ENCODE measurements at places on chromosomes 5 and 9.

DNA sequence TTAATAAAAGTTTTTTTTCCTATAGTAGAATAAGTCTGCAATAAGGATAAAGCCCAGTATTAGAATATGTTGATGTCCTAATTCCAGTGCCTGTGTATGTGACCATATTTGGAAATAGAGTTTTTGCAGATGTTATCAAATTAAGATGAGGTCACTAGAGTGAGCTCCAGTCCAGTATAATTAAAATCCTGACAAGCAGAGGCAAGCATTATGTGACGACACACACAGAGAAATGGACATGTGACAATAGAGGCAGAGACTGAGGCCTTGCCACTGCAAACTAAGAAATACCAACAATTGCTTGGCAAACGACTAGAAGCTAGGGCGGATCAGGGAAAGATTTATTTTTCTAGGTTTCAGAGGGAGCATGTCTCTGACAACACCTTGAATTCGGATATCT, 216.4 kb upstream of the CYLC2 start:
- no peak for DNase-seq

DNA sequence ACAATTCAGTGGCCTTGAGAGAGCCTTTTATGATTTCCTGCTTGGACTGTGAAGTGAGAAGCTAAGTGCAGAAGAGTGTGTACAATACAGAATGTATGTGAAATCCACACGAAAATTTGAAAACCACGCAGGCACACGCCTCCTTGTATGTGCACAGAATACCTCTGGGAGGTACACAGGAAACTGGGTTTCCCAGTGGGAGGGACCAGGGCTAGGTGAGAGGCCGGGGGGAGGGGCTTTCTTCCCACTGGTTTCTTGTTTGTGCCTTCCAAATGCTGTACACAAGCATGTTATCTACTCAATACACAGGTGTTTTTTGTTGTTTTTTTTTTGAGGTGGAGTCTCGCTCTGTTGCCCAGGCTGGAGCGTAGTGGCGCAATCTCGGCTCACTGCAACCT, 16.1 kb downstream of the C9orf50 start:
- DNase-seq: no peak

DNA sequence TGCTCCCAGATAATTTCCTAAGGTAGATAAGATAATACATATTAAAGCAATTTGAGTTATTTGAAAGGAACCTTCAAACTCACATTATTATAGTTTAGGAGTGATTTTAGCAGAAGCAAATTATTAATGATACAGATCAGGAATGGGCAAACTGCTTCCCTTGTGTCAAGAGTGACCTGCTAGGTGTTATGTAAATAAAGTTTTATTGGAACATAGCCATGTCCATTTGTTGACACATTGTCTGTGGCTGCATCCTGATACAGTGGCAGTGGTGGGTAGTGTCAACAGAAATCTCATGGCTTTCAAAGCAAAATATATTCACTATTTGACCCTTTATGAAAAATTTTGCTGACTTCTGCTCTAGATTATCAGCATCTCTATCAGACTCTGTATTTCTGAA, 11.4 kb upstream of the BASP1 start:
- no peak for DNase-seq

GRCh38 chr5:109900911-109901627, 211.3 kb downstream of the MAN2A1 start:
- no peak for DNase-seq

- DNase-seq: no peak
These were observed 164.7 kb downstream of the RFX3 start for GRCh38 chr9:3361116-3361515.

DNA sequence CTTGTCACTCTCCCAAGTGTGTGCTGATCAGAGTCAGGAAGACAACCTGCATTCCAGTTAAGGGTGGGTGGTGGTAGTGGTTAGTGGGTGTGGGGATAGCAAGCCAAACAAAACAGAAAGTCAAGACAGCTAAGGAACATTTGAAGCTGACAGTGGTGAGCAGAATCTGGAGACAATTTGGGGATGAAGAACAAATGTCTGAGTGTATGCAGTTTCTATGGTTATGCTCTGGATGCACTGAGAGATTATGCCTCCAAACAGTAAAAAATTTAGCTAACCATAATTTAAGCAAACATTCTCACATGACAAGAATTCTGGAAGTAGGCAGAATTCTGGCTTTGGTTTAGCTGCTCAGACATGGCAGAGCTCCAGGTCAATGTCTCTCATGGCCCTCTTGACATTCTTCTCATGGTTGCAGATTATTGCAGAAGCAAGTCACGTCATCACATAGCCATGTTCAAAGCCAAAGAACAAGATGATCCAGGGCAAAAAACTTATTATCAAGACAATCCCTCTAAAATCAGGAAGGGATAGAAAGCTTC, 148.7 kb downstream of the LURAP1L start:
- DNase-seq: no peak

DNA sequence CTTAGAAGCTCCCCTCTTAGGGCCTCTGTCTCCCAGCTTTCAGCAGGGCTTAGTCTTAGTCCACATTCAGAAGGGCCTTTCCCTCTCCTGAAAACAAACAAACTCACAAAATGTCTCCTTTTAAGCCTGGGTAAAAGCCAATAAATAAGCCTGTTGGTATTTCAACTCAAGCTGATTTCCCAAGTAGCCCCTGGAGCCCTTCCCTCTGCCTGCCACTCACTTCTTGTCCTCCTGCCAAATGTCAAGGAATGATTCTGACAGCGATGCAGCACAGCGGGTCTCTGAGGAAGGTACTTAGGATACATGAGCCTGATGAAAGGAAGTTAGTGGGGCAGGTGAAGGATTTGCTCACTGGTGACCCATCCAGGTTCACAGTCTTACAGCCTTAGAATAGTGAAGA, 210.5 kb downstream of the PJA2 start:
- no peak for DNase-seq

DNA sequence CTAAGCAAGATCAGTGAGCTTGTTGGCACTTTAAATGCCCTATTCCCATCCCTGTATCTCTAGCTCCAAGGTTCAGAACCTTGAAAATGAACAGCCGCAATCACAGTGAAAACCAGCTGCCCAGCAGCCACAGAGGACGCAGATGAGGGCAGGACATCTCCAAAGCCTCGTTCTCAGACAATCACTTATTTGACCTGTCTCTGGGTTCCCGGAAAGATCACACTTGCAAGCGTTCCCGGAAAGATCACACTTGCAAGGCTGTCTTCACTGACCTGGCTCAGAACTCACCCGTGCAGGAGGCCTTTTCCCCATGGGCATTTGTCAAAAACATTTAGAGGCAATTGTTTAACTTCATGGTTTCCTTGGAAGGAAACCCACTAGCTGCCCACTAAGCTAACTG, 25.7 kb downstream of the IPPK start:
- DNase-seq: no peak

DNA sequence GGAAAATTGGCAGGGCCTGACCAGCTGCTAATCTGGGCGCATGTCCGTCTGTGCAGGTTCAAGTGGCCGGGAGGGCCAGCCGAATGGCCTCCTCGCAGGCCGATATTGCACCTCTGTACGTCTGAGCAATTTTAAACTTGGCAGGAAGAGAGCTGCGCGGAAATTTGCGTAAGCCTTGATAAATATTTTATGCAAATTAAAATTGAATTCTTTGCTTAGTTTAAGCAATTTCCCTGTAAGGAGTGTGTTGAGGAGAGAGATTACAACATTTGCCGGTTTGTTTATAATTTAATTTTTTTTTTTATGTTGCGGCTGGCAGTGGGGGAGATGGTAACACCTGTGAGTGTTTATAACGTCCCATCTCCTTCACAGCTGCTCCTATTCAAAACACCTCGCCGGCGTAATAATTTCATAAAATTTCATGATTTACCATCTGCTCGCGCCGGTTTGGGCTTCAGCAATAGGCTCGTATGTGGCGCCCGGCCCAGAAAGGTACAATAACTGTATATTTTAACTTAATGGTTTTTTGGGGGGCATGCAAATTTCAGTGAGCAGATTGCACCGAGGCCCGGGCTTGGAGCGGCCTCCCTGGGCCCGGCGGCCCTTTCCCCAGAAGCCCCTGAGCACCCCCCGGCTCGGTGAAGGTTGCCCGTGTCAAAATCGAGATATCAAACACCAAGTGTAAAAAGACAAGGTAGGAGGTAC, 269.4 kb upstream of the MVB12B start:
- no peak for DNase-seq

GRCh38 chr5:67283988-67284487, 87.4 kb upstream of the CD180 start:
- no peak for DNase-seq

- DNase-seq: no peak
These were observed 4.9 kb downstream of the NEK6 start for GRCh38 chr9:124262649-124262972.

- DNase-seq: no peak
These were observed 124.2 kb downstream of the GNA14 start for GRCh38 chr9:77523891-77524290.

- no peak for DNase-seq
These were observed 212.1 kb upstream of the ADRA1B start for GRCh38 chr5:159704160-159704559.

DNA sequence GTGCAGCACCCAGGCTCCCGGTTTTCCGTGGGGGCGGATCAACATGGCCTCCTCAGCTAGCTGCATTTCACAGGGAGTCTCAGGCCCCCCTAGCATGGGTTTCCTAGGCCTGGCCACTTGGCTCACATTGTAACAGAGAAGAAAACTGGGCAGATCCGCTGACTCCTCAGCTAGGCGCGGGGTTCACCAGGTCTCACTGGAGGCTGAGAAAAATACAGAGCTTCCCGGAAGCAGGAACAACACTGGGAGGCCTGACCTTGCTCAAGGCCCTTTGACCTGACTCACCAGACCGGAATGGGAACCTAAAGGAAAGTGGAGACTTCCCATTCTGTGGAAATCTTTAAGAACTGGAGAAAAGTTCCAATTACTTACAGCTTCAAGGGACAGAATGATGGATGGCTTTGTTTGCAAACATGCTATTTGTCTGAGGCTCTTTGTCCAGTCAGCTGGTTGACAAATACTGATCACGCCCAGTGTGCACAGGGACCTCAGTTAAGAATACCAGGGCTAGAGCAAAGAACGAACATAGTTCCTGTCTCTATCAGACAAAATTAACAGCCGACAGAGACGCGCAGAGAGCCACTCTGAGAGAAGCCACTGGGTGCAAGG, 88.7 kb upstream of the LRRTM2 start:
- DNase-seq: no peak

- no peak for DNase-seq
These were observed 38.8 kb downstream of the HOMER1 start for GRCh38 chr5:79475152-79475466.

DNA sequence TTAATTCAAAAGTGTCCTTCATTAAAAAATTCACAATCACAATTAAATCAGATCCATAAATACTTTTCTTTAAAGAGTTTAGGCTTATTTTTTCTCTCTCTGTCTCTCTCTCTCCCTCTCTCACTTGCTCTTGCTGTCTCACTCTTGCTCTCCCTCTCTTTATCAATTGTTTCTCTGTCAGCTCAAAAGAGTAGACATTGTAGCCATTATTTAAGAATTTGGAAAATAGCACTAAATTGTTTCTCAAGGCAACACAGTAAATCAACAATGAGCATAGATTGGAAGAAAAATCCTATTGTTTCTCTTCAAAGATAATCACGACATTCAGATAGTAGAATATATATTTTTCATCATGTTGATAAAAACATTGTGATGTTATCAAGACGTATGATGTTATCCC, 1114.0 kb downstream of the PTPRD start:
- DNase-seq: no peak

DNA sequence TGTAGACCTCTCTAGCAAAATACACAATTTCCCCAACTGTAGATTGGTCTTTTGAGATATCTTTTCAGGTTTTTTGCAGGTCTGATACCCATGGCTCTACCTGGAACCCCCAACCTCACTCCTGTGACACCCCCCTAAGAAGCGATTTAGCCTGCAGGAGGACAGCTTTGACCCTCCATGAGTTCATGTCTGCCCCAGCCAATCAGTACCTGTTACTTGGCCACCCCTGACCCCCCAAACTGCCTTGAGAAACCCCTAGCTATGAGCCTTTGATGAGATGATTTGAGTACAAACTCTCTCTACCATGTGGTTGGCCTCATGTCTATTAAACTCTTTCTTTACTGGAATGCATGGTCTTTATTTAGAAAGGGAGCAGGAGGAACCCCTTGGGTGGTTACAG, 25.7 kb downstream of the ABO start:
- no peak for DNase-seq

DNA sequence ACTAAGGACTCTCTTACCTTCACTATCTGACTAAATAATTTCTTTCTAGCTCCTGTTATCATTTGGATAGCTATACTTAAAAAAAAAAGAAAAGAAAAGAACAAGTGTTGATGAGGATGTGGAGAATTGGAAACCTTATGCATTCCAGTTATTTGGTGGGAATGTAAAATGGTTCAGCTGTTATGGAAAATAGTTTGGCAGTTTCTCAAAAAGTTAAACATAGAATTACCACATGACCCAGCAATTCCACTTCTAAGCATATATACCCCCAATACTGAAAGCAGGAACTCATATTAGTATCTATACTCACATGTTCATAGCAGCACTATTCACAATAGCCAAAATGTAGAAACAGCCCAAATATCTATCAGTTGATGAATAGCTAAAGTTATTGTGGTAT, 61.1 kb downstream of the GNA14 start:
- no peak for DNase-seq

DNA sequence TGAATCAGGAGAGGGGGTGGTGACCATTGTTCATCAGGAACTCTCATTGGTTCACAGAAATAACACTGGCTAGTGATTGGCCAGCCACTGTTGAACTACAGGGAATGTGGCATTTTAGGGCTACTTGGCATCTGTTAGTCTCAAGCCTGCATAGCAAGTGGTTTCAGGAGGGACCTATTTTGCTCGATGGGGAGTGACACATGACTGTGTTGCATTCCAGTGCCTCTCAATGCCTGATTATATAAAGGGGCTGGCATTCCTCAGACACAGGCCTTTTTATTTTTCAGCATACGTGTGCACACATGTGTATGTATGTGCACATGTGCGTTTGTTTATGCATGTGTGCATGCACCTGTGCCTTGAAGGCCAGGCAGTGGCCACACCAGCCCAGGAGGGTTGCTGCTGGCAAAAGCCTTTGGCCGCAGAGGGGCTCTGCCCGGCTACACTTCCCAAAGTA, 23.2 kb downstream of the FGD3 start:
- no peak for DNase-seq

DNA sequence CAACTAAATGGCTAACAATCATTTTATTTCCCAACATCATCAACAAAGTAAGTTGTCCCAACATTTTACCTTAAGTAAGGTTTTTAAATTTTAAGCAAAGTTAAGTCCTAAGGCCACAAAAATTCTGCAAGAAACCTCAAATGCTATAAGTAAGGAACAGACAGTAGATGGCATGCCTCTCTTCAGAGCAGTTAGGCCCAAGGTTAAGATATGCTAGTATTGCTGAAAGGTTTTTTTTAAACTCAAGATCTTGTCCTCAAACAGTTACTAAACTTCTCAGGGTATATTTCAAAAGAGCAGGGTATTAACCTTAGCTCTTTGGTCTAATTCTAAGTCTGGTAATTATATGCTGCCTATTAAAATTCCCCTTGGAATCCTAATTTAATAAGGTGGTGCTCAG, 35.1 kb downstream of the PJA2 start:
- no peak for DNase-seq

DNA sequence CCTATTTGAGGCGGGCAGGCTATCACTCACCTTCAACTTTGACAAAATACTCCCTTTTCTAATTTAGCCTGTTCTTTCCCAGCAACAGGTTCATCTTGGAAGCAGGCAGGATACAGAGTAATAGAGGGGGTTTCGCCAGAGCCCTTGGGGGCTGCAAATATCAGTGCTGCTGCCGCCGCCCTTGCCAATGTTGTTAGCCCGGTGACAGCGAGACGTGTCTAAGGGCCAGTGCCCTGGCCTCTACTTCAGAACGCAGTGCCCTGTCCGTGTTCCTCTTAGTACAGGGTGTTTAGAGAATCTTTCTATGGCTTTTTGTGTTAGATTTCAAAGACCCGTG, 703 bp downstream of the FAM120AOS start:
- DNase-seq: no peak

Measured in T-helper 9 cell (primary cell).